Stimulated activated CD4-positive, alpha-beta T cell treated with anti-CD3 and anti-CD28 coated beads, Interleukin-4, amount 100 ng/mL, for 24 hours (primary cell): ENCODE measurements at places on chromosomes 2 and 18.

- DNase-seq, result no peak
These were observed 359.5 kb downstream of the RND3 start for GRCh38 chr2:150127995-150128394.

DNA sequence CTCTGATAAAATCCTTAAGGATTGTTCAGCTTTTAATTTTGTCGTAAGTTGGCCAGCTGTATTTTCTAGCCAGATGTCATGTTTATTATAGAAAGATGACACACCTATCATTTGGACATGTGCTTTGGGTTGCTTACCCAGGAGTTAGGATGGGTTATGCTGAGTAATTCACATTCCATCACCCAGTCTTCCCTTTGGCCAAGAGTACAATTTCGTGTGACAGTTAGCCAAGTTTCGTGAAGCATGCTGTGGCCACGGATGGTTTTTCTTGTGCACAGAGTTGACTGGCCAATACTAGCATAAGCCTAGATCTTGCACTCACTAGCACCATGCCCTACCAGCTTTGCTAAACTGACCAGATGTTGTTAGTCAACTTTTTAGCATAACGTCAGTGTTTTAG, 5.8 kb downstream of the MAPRE3 start:
- no peak for DNase-seq

DNA sequence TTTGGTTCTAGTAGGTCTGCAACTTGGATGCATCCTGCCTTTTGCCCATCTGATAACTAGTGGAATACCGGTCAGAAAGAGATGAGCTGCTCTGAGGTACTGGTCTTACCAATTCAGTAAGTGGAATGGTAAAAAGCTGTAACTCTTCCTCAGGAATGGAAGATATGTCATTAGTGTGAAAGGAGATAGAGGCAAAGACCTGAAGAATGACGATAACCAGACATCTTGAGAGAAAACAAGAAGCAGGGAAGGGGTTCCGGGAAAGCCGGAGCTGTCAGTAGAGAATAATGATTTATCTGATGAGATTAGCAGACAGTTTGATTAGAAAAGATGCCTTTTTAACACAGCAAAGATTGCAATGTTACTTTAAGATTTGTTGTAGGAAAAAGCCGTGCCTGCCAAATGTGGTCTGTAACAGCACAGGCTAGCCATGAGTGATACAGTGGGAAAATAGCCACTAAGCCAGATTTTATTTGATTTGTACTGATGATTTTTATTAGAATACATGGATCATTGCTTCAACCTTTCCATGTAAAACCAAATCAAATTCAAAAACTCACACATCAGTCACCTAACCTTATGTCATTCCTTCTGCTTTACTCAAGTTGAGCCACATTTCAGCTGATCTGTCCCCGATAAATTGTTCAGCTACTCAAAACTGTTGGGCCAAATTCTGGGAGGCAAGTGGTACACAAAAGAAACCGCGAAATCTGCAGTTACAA, 110.0 kb downstream of the TCF4 start:
- DNase-seq, result no peak

DNA sequence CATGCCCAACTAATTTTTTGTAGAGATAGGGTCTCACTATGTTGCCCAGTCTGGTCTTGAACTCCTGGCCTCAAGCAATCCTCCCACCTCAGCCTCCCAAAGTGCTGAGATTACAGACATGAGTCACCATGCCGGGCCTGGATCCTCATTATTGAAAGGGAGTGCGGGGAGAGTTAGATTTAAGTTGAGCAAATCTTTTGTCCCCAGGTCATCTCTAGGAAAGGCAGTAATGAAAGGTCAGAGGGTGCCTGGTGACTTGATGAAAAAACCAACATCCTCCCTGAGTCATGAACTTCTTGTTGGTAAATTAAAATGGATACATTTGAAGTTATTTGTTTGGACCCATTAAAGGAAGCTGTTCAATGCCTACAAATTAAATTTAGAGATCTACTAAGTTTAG, 25.1 kb downstream of the STAT4 start:
- no peak for DNase-seq

GRCh38 chr18:1013951-1014350, 109.3 kb downstream of the ADCYAP1 start:
- DNase-seq, result no peak

GRCh38 chr18:42649331-42650035, 466.0 kb downstream of the RIT2 start:
- DNase-seq, result no peak

DNA sequence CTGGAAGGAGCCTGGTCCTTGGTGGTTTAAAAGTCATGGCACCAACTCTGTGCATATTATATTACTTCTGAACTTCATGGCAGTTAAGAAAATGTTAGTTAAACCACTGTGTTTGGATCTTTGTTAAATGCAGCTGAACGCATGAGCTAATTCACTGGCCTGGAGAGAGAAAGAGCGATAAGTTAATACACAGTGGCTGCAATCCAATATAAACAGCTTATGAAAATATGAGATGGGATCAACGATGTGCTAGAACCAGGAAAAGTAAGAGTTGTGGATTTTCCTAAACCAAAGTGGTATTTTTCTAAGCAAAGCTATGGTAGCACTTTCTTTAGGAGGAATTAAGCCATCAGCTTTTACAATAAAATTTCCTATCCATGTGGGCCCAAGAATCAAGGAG, 326.7 kb downstream of the MTX2 start:
- DNase-seq, result no peak

DNA sequence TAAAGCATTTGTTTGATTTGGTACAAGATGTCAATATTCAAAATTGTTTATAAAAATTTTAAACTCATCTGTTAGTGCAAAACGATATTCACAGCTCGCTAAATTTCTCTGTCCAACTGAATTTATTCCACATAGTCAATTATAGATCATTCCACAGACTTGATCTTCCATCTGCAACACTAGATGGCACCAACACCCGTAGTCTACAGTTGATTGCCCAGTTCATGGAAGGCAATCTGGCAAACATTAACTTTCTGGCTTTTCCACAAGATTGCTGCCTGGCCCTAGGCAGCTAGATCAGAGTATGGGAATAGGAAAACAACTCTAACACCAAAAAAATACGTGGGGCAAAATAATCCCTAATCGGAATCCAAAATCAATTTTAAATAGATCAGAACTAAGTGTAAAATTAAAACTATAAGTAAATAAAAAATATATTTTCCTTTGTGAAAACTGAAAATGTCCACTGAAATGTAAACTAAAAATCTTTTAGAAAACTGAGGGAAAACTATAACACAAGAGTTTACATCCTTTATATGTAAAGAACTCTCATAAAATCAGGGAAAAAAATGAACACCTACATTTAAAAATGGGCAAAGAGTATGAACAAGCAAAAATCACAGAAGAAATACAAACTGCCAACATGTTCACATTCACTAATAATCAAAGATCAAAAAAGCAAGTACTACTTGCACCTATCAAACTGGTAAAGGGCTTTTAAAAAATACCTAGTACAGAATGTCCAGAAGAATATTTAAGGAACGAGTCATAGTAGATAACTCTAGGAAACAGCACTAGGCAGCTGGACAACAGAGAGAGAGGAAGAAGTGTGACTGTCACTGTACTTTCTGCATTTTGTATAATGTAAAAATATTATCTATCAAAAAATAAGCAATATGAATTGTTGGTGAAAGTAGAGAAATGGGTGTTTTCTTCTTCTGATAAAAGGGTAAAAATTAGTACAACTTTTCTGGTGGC, 35.0 kb downstream of the RTN4 start:
- DNase-seq, result peak; percentile 46

DNA sequence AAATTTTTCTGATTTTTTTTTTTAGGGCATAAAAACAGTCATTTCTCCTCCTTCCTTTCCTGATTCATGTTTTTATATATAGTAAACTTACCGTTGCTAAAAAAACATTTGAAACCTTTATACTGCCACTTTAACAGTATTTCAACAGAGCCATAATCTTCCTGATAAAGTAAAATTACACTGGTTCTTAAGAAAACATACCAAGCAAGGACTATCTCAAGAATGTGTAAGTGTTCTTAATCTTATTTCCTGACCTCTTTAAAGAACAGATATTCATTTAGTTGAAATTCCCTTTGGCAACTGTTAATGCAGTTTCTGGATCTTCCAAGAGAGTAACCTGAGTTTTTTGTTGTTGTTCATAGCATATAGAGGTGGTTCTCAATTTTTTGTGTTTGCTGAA, 26.6 kb upstream of the COLEC12 start:
- no peak for DNase-seq

- DNase-seq, result no peak
These were observed 7.9 kb downstream of the TMEM198 start for GRCh38 chr2:219551441-219552381.

GRCh38 chr18:41042866-41043265, 912.2 kb upstream of the PIK3C3 start:
- DNase-seq, result no peak

DNA sequence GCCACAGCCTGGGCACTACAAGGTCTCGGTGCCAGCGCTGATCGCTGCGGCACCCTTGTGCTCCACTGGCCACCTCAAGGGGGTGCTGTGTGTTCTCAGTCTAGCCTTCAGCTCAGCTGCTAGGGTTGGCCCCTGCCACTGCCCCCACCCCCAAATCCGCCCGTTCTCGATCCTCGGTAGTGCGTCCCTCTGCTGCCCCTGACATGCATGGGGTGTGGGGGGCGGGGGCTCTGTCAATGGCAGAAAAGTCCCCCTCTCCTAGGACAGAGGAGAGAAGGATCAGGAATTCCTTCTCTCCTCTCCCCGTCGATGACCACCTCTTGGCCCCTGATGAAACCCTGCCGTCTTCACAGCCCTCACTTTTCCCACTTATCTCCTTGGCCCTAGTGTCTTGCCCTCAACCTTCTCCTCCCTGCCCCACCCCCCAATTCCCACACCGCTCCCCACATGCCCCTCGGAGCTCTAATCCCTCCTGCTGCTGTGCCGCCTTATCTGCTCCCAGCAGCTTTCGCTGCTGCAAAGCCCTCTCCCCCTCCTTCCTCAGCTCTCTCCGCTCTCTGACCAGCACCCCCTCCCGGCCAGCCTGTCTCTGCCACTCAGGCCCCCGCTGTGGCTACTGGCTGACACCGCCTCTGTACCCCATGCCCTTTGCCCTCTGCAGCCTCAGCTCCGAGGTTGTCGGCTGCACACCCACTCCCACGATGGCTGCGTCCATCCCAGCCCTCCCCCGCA, 4.3 kb upstream of the ASIC4 start:
- peak; percentile 46 for DNase-seq

GRCh38 chr2:240060977-240061591, 7.8 kb upstream of the OR6B3 start:
- peak; percentile 63 for DNase-seq

DNA sequence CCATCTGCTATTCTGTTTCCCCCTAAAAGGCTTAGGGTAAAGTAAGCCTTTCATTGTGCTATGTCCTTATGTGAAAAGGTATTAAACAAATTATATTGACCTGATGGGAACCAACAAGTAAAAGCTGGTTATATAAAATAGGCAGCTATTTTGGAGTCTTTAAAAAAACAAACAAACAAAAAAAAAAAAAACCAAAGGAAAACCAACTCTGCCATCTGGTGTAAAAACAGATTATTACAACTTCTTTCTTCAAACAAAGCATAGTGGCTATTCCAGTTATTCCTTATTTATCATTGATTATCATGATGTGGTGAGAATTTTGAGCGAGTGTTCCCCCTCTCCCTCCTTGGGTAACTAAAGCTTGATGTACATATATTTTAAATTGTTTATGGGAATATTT, 122.3 kb upstream of the FHL2 start:
- DNase-seq, result no peak

- no peak for DNase-seq
These were observed 955 bp downstream of the TTR start for GRCh38 chr18:31592506-31593157.

DNA sequence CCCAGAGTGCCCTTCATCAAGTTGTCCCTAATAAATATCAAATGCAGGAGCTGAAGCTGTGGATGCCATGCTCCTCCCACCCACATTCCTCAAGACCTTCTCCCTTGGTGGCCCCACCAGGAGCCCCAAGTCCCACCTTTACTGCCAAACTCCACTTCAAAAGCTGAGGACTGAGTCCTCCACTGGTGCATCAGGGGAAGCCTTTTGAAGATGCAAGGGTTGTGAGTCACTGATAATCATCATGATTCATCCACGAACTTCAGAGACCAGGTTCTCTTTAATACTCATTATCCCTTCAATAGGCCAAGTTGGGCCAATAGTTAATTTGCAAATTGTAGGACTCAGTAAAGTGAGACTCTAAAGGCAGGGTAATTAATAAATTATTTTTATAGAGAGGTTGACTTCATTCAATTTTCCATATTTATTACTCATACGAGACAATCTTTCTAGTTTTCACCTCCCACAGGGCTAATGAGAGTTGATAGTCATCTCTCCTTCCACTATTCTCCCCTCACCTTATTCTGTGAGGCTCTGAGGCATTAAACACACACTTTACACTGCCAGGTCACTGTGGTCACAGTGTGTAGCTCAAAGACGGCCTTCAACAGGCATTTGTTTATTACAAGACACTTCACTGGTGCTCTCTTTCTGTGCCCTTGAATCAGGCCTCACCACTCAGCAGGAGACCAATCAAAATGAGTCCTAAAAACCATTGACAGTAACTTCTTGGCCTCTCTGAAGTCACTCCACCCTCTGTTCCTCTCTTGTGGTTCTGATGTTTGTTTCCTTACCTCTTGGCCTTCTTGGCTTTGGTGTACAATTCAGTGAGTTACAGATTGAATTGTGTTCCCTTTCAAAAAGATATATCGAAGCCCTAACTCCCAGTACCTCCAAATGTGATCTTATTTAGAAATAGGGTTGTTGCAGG, 99.9 kb downstream of the TRIB2 start:
- no peak for DNase-seq

DNA sequence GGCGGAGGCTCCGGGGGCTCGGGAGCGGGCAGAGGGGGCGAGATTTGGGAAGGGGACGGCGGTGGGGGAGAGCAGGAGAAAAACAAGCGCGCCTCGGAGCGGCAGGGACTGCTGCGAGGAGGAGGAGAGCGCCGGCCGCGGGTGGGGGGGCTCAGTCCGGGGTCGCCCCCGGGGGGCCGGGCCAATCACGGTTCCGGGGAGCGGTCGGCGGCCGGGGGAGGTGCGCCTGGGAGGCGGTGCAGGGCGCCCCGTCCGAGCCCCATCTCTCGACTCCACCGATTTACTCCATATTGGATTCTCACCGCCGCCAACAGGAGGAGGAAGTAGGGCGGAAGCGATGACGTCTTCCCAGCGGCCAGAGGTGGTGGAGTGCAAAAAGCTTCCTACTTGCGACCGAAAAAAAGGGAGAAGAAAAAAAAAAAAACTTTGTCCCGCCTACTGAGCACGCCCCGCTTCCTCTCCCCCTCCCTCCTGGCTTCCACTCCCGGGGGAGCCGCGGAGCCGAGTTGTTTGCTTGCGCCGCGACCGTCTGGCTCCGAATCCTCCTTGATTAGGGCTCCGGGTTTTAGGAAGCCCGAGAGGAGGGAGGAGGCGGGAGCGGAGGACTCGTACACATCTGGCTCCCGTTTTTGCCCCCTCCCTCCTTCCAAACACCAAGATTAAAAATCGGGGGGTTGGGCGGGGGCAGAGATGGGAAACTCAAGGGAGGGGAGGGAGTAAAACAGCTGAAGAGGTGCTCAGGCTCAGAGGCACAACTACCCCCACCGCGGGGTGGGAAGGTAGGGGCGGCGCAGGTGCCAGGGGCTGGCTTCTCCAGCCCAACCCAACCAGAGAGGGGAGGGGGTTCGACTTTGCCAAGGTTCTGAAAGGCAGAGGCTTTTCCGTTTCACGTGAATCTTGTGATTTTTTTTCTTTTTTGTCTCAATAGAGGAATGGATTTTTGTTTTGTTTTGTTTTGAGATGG, at the start of gene SPRED2:
SPRED2 (minus strand) TSS at position 373 of the 964 bp plus-strand sequence. CDS start 612 bp downstream, outside the sequence.
- peak; percentile 76 for DNase-seq
